ENCODE measurements at places on chromosomes 5 and 9.

GRCh38 chr9:133421615-133422542 is at the start of gene ADAMTS13:
Gene ADAMTS13, plus strand, starts transcription at chr9:133422367. Its CDS starts 77 bp downstream, at chr9:133422444.
- DNase-seq: peak; percentile 30

DNA sequence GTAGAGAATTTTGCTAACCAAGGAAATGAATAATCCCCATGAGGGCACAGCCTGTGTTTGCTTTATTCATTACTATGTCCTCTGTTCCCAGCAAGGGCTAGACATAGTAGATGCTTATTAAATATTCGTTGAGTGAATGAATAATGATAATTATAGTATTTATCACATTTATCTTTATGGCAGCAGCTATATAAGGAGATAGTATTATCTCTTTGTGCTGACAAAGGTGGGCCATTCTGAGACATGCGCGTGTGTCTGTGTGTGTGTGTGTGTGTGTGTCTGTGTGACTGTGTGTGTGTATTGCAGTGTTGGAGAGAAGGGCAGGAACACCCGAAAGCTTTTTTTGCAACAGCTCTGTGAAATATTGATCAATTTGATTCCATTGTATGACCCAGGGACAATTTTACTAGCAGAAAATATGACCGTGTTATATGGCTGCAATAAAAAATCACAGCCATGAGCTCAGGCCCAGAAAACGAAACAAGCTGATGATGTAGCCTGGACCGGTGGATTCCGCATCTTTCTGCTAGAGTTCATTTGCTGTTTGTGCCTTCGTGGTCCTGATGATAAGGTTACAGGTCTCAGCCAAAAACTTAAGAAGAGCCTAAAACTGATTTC is 39.8 kb downstream of the ZNF618 start:
- DNase-seq: no peak

GRCh38 chr9:112093147-112093869 is 81.8 kb downstream of the SUSD1 start:
- DNase-seq: no peak

- DNase-seq: peak; percentile 29
Measured at GRCh38 chr5:6714226-6715041, 1.2 kb downstream of the TENT4A start.

GRCh38 chr5:94389515-94389899 is 228.9 kb downstream of the KIAA0825 start:
- DNase-seq: no peak

DNA sequence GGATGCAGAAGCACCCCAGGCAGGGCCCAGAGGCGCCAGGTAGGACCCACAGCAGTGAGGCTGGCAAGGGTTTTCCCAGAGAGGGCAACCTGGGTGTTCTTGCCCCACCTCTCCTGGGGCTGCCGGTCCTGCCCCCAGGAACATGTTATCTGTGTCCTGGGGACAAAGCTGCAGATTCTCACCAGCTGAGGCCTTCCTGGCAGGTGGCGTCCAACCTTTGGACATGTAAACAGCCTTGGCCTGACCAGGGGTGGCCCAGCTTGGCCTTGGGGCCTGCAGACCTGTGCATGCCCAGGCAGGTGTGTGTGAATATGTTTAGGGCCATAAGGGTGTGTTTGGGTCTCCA is 101.8 kb upstream of the LARP1 start:
- DNase-seq: no peak

DNA sequence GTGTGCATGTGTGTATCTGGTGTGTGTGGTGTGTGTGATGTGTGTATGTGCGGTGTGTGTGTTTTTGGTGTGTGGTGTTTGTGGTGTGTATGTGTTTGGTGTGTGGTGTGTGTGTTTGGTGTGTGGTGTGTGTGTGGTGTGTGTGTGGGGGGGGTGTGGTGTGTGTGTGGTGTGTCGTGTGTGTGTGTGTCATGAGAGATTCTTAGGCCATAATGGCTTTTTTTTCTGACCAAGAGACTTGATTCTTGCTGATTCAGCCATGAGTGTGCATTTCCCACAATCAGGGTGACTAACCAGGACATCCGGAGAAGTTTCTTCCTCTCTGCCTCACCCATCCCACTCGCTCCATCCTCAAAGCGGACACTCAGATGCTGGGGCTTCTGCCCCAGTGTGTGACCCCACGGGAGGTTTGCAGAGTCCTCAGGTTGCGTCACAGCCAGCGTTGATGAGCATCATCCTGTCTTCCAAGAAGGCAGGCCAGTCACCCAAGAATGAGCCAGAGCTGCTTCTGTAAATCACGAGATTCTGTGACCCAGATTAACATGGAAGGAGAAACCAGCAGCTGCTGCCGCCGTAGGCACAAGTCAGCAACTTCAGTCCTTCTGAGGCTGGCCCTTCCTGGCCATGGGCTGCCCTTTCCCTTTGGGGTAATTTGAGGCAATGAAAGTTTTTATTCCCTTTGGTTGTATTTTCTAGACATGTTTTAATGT is 12.5 kb upstream of the CTSL start:
- DNase-seq: no peak

DNA sequence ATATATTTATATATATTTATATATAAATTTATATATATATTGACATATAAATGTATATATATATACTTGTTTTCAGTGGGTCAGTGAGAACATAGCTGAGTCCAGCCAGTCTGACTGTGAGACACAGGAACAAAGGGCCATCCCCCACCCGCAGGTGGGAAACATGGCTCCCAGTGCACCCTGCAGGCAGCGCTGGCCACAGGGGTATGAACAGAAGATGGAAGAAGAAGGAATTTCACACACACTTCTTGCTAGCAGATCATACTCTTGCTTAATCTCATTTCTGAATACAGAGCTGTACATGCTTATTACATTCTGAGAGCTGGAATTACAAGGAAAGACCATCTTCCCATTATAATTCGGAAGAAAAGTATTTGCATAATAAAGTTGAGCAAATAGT is 595.4 kb downstream of the IRX1 start:
- DNase-seq: no peak

GRCh38 chr9:136399176-136400037 is 563 bp downstream of the SNAPC4 start:
- peak; percentile 84 for DNase-seq

GRCh38 chr5:138241688-138242571 is 28.8 kb upstream of the CDC23 start:
- no peak for DNase-seq

DNA sequence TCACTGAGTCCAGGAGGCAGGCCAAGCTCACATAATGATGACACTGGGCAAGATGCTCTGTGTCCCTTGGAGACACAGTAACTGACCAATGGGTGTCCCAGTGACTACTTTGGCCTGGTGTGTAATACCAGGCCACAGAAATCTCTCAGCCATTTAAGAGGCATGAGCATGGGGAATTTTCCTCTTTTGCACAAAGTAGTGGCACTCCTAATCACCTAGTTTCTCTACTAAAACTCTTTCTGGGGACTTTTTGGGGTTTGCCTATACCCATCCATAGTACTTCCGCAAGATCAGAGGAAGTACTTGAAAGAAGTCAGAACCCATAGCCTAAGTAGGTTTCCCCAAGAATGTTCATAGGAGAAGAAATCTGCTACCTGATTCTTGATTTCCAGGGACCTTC is 161.9 kb downstream of the ARSB start:
- no peak for DNase-seq

Data from activated naive CD4-positive, alpha-beta T cell treated with anti-CD3 and anti-CD28 coated beads, Interleukin-2, amount 50 U/mL, for 72 hours (primary cell).